Trophoblast cell (in vitro differentiated cells and primary cell): ENCODE measurements at places on chromosomes 12 and 14.

DNA sequence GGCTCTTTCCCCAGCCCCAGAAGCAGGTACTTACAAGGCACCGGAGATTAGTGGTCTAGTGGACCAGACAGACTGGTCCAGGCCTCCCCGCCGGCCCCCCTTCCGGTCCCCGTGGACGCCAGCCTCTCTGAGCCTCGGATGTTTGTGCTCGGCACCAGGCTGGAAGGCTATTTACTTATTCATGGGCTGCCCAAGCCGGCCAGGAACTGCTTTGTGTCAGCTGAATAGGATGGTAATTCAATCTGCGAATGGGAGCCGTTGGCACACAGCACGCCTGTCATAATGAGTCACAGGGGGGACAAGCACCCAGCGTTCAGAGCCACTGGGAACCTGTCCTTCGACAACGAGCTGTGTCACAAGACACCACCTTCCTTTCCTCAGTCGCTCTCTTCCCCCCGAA, 82.3 kb downstream of the RIMBP2 start:
- no peak for DNase-seq

DNA sequence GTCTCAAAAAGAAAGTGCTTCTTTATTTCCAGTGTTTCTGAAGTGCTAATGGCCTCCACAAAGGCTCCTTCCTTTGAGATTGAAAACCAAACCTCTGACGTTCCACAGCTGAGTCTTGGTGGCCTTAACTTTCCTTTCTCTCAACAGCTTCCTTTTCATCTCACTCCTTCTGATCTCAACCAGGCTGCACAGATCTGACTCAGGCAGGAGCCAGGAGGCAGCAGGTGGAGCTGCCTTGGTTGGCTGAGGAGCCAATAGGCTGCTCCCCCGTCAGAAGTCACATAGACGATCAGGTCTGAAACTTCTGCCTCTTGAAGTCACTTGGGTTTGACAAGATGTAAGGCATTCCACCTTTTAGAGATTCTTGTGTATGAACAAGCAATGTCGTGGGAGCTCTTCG, 9.1 kb upstream of the KCNA5 start:
- peak; percentile 14 for DNase-seq

DNA sequence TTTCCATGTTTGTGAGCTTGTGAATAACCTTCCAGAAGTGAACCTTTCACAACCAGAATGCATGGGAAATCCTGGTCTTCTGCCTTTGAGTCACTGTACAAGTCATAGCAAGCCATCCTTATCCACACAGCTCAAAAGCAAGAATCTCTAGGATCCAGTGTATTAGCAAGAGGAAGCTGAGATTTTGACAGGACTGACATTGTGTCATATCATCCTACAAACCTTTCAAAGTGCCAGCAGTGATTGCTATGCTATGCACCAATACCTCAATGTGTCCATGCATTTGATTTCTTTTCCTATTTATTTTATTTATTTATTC, 13.5 kb upstream of the NRDE2 start:
- no peak for DNase-seq

GRCh38 chr14:100165831-100166440, 6.5 kb upstream of the DEGS2 start:
- no peak for DNase-seq

DNA sequence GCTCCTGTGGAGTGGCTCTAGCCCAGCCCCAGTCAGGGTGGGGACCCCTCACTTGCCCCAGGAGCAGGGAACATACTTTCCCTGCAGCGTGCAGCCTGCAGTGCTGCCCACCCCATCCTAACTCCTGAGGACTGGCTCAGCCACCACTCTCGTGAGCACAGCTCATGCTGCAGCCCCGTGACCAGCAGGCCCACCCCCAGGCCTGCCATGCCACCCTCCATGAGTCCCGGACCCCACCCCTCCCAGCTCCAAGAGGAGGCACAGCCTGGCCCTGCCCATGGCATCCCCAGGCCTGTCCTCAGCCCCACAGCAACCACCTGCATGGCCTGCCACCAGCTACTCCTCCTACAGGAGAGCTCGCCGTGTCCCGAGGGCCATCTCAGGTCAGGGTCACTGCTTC, 3.9 kb upstream of the JAG2 start:
- DNase-seq: no peak

DNA sequence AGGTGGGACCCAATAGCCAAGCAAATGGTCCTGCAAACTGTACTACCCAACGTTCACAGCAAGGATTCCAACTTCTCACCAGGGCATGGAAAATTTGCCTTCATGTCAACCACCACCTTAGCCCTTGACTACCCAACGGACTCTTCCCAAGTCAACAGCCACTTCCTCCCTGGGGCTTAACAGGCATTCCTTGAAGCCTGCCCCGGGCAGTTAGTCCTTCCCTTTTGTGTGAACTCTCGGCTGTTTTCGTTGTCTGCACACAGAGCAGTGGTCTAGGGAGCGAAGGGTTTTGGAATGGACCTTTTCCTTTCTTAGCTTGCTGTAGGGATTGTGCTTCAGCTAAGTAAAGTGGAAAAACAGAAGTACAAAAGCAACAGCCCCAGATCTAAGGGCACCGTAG, 35.2 kb upstream of the TCL1B start:
- DNase-seq: peak; percentile 64

GRCh38 chr12:101945369-101946232, 68.2 kb downstream of the DRAM1 start:
- DNase-seq: peak; percentile 58

- peak; percentile 30 for DNase-seq
These were observed 376.3 kb upstream of the RGS6 start for GRCh38 chr14:71555654-71556559.

GRCh38 chr14:35229792-35230089, 62.4 kb upstream of the PSMA6 start:
- DNase-seq: no peak

- DNase-seq: peak; percentile 82
These were observed 4.5 kb downstream of the DAO start for GRCh38 chr12:108884116-108885012.

- peak; percentile 68 for DNase-seq
These were observed 871 bp upstream of the COQ5 start for GRCh38 chr12:120529641-120530417.

- DNase-seq: no peak
These were observed 1.2 kb downstream of the SPTSSA start for GRCh38 chr14:34460841-34461240.

GRCh38 chr12:14366209-14367039, 942 bp downstream of the ATF7IP start:
- DNase-seq: peak; percentile 70

GRCh38 chr14:35940291-35940690, 114.2 kb downstream of the BRMS1L start:
- no peak for DNase-seq

- no peak for DNase-seq
These were observed 220.0 kb downstream of the NEDD1 start for GRCh38 chr12:97127061-97127460.

- no peak for DNase-seq
These were observed 26.7 kb downstream of the CLECL1 start for GRCh38 chr12:9706086-9706685.

DNA sequence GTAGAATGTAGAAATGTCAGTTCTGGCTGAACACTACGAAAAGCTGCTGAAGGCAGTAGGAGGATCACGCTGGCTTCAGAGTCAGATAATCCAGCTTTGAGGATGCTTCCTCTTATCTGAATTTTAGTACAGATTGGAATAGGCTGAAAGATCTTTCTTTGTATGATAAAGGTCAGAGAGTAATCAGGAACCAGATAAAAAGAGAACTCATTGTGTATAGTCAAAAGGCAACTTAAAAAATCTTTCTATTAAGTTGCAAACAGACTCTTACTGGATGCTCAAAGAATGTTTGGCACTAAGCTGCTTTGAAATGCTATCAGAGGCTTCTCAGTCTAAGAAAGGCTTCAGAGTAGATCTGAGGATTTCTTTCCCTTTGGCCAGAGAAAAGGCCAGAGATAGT, 21.8 kb upstream of the TRHDE start:
- no peak for DNase-seq

DNA sequence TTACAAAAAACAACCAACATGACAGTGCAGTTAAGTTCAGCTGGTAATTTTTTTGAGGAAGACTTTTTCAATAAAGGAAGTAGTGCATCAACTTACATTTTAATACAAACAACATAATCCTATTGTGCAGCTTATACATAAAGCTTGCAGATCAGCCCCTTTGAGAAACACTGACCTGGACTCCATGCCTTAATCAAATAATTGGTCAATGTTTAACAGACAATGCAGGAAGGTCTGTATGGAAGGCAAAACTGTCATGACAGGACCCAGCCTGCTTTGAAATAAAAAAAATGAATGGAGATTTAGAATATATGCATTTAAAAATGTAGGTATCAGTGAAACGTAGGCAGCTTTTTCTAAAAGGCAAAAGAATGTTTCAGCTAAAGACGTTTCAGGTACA, 321.7 kb upstream of the RPL10L start:
- DNase-seq: no peak

- DNase-seq: no peak
These were observed 414.3 kb downstream of the NAV3 start for GRCh38 chr12:78244916-78245507.

DNA sequence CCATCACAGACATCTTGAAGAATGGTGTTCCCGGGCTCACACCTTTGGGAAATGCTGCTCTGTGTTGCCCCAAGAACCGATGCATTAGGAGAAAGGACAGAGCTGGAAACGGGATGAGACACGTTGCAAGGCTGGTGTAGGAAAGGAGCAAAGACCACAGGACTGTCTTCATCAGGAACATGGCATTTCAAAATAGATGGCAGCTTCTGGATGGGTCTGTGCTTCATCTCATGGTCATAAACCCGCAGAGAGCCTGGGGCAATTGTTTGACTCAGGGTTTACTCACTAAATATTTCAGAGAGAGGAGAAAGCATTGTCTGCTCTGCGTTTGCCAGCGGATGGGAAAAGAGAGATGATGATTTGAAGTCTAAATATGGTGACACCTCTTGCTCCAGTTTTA, 76.3 kb downstream of the CACNA1C start:
- peak; percentile 85 for DNase-seq

- no peak for DNase-seq
These were observed 114.6 kb downstream of the TMEM132C start for GRCh38 chr12:128381541-128381940.

DNA sequence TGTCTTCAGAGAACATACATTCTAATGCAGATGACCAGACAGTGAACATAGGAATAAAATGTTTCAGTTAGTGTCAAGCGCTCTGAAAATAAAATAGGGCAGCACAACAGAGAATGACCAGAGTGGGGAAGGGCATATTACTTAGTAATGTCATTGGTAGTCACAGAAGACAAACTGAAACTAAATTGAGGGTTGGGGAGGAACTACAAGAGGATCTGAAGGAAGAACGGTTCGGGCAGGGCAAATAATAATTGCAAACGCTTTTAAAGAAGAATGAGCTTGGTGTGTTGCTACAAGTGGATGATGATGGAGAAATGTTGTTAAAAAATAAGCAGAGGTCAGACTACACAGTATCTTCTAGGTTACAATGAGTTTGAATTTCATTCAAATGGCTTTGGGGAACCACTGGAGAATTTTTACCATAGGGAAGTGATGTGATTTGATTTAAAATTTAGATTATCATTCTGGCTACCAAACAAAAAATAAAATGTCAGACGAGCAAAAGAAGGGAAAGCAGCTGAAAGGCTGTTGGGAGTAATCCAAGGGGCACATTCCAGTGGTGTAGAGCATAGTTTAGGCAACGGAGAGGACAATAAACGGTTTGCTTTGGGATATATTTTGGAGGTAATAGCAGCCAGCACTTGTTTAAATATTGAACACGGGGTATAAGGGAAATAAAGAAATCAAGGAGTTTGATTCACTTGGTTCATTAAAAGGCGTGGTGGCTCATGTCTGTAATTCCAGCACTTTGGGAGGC, 56.3 kb upstream of the SLC6A13 start:
- DNase-seq: no peak

- DNase-seq: no peak
These were observed 251.3 kb downstream of the SLC16A7 start for GRCh38 chr12:59847127-59847526.

DNA sequence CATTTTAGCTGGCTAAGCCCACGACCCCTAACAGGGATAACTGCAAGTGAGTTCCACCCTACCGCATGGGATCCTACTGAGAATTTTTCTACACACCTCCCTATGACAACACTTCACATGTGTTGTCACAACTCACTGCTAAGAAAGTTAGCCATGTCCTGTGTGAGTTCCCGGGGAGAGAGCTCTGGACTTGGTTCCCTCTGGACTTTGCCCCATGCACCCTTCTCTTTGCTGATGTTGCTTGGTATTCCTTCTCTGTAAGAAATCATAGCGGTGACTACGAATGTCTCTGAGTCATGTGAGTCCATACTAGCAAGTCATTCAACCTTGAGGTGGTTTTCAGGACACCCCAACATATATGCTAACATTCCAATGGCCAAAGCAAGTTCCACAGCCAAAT, 9.5 kb upstream of the CDKN3 start:
- DNase-seq: no peak

DNA sequence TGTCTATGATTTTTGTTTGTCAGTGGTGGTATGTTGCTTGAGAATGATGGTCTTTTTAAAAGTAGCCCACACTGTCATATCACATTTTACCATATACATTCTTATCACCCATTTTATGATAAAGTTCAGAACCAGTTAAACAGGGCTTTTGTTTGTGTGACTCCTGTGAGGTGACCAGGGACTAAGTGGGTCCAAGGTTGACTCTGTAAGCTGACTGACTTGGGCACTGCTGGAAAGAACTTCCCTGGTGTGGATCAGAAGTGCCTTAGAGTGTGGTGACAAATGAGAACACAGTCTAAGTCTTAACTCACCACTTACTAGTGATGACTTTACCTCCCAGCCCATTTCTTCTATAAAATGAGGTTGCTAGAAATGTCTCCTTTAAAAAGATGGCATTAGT, 52.6 kb downstream of the VRK1 start:
- no peak for DNase-seq

GRCh38 chr12:44837114-44837755, 38.9 kb downstream of the NELL2 start:
- DNase-seq: peak; percentile 73

DNA sequence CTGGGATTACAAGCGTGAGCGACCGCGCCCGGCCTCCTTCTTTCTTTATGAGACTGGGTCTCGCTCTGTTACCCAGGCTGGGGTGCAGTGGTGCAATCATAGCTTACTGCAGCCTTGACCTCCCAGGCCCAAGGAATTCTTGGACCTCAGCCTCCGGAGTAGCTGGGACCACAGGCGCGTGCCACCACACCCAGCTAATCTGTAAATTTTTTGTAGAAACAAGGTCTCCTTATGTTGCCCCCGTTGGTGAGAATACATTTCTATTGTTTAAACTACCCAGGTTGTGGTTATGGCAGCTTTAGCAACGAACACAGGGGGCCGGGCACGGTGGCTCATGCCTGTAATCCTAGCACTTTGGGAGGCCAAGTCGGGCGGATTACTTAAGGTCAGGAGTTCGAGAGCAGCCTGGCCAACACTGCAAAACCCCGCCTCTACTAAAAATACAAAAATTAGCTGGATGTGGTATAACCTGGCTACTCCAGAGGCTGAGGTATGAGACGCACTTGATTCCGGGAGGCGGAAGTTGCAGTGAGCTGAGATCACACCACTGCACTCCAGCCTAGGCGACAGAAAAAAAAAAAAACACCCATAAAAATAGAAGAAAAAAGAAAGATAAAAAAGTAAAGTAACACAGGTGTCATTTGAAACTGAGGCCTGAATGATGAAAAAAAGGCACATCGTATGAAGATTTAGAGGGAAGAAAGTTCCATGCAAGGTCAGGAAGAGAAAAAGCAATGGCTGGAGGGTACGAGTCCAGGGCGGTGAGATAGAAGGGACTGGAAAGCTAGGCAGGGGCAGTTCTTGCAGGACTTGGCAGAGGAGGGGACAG, 977 bp upstream of the TMEM120B start:
- DNase-seq: peak; percentile 57

GRCh38 chr12:51923506-51924365, 16.4 kb downstream of the ACVRL1 start:
- peak; percentile 63 for DNase-seq
